ENCODE measurements at places on chromosomes 16 and 17.

GRCh38 chr16:272633-273546 is 2.9 kb downstream of the RGS11 start:
- DNase-seq: no peak

GRCh38 chr16:73047536-73048291 is at the start of gene ZFHX3:
Gene ZFHX3, minus strand, starts transcription at chr16:73048128. Its CDS starts 87,983 bp downstream, at chr16:72960145.
- peak; percentile 49 for DNase-seq

- DNase-seq: no peak
These were observed 169.3 kb downstream of the RBFOX3 start for GRCh38 chr17:79441356-79442160.

DNA sequence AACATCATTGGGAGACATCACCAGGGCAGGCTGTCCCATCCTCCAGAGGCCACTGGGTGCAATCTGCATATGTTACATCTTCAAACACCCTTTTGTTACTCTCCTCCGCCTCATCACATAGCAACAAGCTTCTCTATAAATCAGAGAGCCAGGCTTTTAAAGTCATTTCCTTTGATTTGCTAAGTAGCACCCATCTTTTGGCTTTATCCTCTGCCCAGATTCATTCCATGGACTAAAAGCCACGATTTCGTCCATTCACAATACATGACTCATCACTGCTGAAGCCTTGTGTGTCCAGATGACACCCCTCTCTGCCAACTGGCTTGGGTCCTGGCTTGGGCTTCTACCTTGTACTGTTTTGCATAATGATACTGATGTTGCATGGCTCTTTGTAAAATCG is 2.0 kb upstream of the KRT38 start:
- DNase-seq: peak; percentile 26

GRCh38 chr17:45863857-45864654 is 19.4 kb downstream of the SPPL2C start:
- DNase-seq: no peak

DNA sequence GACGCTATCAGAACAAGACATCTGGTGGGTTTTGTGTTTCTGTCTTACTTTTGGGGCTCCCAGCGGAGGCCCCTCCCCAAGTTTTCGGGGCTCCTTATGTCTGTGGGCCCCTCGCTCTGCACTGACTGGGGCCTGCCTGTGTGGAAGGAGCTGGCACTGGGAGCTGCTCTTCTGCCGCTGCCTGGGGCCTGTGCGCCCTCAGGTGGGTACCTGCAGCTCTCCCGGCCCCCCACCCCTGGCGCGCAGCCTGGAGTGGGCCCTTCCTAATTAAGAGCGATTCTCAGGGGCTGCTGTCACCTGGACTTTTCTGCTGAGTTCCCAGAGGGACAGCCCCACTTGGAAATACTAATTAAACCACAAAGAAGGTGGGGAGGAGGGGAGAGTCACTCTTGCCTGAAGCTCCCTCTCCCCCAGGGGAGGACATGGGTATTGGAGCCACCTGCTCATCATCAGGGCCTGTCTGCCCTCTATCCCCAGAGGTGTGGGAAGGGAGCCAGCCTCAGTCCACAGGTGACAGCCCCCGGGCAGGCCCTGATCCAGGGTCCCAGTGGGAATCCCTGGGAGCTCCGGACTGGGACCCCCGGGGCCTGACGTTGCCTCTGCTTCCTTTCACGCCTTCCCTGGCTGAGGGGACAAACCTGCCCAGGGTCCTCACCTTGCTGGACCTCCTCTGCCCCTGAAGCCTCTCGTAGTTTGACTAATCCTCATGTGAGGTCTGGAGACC is 36.5 kb downstream of the GSE1 start:
- DNase-seq: no peak

GRCh38 chr16:30813821-30814189 is 26.8 kb upstream of the ZNF629 start:
- DNase-seq: no peak

DNA sequence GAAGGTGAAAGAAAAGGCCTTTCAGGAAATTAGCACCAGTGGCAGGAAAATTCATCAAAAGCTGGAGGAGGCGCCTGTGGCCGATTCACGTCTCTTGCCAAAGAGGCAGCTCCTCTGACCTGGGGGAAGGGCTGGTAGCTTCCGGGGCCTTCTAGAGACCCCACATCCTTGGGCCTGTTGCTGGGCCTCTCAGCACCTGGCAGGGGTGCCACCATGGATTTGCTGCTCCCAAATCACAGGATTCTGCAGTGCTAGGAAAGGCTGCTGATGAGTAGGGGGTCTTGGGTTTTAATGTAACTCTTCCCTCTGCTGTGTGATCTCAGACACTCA is 11.6 kb upstream of the CBFB start:
- no peak for DNase-seq

GRCh38 chr16:69482410-69482991 is 58.1 kb downstream of the CYB5B start:
- DNase-seq: no peak

GRCh38 chr17:75720656-75721462 is at the start of gene ITGB4:
Gene ITGB4, plus strand, starts transcription at chr17:75721459. Its CDS starts 3,245 bp downstream, at chr17:75724704.
- DNase-seq: peak; percentile 92

GRCh38 chr16:89615596-89616090 is 2.2 kb downstream of the DPEP1 start:
- no peak for DNase-seq

DNA sequence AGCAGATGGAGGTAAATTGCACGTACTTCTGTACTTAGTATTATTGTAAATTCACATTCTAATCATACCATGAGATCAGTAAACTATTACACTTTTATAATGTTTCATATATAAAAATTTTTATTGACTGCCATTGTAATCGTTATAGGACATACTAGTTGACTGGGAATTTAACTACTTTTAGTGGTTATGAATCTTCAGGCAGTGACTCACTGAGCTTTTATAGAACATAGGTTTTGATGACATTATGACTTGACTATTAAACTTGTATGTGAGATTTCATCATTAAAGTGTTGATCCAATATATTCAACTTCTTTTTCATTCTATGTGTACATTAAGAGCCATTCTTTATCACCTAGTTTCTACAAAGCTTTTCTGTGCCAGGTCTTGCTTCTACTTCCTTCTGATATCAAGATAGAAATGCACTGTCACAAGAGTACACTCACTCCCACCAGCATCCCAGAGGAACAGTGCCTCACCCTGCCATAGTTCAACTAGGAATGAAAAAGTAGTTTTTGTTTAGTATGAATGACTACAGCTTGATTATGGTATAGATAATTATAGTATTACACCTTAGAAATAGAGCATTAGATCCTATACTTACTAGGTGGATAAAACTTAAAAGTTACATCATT is 142.4 kb upstream of the RBL2 start:
- DNase-seq: no peak

DNA sequence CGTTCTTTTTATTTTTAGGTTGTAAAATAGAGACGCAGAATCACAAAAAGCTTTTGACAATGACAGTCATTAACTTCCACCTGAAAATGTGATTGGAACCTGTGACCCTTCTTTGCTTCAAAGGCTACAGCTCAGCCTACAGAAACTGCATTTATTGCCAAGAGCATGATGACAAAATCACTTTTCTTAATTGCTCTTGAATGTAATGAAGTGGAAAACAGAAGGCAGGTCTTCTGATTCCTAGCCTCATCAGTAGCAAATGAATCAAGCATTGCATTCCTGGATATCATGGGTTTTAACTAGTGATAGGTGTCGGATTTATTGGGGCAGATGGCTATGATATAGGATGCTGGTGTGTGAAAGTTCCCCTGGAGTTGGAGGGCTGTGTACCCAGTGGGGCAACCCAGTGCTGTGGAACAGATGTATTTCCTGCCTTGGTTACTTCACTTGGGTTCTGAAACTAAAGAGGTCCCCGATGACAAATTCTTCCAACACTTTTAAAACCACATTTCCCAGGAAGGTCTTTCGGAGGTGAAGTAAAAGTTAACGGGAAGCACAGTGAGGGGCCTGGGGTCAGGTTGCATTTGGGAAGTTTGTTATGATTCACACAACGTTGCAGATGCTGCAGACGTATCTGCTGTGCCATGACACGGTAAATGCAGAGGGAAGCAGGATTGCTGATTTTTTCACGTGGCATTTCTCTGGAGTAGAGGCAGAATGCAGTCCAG is 127.5 kb downstream of the HS3ST3A1 start:
- DNase-seq: no peak

DNA sequence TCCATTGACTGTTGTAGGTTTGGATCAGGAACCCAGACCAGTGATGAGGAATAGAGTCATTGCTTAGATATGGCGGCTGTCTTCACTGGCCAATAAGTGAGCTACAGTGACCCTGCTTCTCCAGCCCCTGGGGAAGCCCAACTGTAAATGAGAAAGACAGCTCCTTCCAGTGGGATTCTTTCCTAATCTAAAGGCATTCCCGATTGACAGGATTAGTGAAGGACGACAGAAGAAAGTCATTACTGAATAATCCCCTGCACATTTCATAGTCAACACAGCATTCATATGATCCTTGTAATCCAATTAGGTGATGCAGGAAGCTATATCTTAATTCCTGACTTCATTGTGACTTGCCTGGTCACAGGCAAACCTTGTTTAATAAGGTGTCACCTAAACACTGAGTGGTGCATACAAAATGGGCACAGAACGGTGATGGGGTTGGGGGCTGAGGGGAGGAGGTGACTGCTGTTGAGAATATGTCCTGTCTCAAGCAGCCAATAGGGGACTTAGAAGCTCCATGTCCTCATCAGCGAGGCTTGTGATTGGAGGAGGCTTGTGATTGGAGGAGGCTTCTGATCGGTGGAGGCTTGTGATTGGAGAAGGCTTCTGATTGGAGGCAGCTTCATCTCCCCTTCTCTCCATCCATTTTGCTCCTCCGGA is 242.6 kb downstream of the XYLT1 start:
- DNase-seq: no peak

DNA sequence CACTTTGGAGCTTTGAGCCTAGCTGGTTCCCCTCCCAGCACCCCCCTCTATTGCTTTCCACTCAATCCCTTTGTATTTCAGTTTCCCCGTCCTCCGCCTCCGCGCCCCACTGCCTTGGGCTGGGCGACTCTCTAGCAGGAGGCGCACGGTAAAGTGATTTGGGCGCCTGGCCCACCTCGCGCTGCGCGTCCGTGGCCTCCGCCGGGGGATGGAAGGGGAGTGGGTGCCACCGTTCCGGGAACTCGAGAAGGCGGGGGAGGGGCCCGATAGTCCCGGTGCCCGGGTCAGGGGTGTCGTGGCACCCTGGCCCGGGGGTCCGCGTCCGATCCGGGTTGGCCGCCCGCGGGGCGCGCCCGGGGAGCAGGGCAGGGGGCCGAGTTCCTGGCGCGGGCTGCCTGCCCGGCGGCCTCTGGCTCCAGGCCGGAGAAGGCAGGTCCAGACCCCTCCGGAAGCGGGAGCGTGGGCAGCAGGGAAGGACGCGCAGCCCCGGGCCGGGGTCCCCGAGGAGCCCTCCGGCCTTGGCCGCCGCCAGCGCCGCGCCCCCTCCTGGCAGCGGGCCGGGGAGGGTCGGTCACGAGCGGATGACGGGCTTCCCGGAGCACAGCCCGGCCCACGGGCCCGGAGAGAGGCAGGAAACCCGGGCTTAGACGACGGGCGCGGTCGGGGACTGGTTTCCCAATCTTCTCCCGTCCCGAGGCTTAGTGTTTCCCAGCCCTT is 15.8 kb downstream of the MEOX1 start:
- DNase-seq: no peak

All from NCI-H226 (cell line).